ENCODE measurements at places on chromosomes 13 and 19.

GRCh38 chr13:64534302-64534701 is 2695.8 kb downstream of the PCDH9 start:
- no peak for DNase-seq

- DNase-seq, result no peak
These were observed 64.1 kb downstream of the SLC15A1 start for GRCh38 chr13:98688373-98688772.

DNA sequence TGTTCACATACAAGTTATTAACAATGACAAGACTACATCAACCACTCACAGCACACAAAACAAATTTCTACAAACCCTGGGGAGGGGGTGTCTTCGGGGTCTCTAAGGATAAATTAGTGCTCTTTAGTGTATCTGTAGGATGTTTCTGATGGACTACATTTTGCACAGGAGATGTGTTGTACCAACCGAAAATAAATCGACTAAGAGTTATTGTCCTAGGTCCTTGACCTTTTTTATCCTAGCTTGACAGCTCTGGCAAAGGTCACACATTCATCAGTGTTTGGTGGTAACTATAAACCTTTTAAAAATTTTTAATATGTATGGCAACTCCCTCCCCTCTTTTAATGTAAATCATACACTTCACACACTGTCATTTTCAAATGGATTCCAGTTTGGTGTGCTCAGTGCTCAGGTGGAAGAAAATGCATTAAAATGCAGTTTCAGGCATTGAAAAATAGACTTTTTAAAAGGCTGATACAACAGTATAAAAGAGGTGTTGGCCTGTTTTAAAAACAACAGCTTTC is 7.7 kb downstream of the ZIC5 start:
- DNase-seq, result no peak

- DNase-seq, result no peak
These were observed 180.4 kb downstream of the RBM26 start for GRCh38 chr13:79225487-79226232.

DNA sequence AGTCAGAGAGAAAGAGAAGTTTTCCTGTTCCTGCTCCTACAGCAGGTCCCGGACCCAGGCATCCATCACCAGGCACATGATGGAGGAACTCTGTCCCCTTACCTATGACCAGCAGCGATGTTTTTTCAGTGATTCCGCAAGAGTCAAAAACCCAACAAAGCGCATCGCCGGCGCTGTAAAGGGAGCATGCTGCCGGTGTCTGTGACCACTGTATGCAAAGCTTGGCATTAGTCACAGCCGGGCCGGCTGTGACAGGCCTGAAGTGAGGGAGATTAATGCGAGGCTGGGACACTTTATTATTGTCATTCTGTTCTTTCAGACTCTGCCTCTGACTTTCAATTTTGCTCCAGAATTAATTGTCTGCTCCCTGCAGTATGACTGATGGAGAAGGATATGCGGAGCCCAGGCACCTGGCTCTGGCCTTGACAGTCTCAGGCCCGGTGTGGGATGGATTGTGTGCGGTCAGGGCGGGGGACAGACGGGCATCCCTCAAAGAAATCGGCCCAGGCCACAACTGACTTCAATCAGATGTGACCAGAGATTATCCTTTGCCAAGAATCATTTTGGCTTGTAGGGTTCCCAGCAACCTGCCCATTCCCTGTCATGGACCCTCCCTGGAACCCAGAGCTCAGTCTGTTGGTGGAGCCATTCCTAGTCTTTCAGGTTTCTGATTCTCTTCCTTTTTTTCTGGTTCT is 462.0 kb upstream of the ZNF507 start:
- DNase-seq, result no peak

DNA sequence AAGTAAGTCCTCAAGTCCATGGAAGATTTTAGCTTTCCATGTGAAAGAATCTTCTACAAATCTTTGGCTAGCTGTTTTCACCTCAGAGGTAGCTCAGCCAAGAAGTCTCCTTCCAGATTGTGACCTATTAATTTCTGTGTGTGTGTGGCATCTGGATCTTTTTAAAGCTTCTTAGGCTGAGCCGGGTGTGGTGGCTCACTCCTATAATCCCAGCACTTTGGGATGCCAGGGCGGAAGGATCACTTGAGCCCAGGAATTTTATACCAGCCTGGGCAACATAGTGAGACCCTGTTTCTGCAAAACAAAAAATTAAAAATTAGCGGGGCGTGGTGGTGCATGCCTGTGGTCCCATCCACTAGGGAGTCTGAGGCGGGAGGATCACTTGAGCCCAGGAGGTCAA is 13.4 kb upstream of the SLC44A2 start:
- DNase-seq, result no peak

GRCh38 chr13:99978799-99979452 is 2.7 kb upstream of the ZIC2 start:
- no peak for DNase-seq

GRCh38 chr19:29399804-29400203 is 126.0 kb upstream of the VSTM2B start:
- DNase-seq, result no peak

- DNase-seq, result no peak
These were observed 4.2 kb upstream of the RNF113B start for GRCh38 chr13:98181111-98181815.

GRCh38 chr13:41973247-41973741 is 12.4 kb upstream of the VWA8 start:
- no peak for DNase-seq

- DNase-seq, result peak; percentile 9
These were observed 25.3 kb upstream of the OR10H2 start for GRCh38 chr19:15702534-15702930.

- peak; percentile 63 for DNase-seq
These were observed 665 bp downstream of the GPX4 start for GRCh38 chr19:1104311-1105007.

DNA sequence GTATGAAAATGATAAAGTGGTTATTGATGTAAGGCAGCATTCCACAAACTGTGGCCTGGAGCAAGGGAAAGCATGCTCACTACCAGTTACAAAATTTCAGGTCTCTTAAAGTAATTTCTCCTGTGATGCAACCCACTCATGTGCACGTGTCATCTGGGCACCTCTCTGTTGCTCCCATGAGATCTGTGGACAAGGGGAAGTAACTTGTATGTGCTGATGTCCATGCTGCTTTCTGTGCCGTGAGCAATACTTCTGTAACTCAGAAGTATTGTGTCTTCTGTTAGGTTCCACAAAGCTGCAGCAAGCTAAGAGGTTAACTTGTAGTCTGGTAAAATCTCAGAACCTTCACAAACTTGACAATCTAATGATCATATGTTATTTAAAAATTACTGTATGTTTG is 930.0 kb upstream of the SLITRK6 start:
- DNase-seq, result no peak

GRCh38 chr13:96796091-96796633 is 198.1 kb downstream of the OXGR1 start:
- DNase-seq, result no peak

DNA sequence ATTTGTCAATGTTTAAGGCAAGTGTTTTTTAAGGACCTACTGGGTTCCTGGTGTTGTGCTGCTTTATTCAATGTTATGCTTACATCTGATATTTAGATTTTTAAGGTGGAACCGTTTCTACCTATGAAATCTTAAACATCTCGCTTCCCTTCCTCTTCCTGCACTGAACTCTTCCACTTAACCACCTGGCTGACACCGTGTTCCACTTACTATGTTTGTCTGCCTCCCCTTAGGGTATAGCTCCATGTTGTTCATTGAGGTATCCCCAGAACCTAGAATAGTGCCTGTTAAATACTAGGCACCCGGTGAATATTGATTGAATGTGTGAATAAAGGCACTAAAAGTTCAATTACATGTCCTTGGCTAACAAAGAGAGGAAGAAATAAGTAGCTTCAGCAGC is 104.9 kb downstream of the RNF17 start:
- no peak for DNase-seq

- DNase-seq, result no peak
These were observed 50.1 kb upstream of the MYCBP2 start for GRCh38 chr13:77377016-77377415.

GRCh38 chr19:771332-771785 is 20.4 kb downstream of the MISP start:
- peak; percentile 16 for DNase-seq

DNA sequence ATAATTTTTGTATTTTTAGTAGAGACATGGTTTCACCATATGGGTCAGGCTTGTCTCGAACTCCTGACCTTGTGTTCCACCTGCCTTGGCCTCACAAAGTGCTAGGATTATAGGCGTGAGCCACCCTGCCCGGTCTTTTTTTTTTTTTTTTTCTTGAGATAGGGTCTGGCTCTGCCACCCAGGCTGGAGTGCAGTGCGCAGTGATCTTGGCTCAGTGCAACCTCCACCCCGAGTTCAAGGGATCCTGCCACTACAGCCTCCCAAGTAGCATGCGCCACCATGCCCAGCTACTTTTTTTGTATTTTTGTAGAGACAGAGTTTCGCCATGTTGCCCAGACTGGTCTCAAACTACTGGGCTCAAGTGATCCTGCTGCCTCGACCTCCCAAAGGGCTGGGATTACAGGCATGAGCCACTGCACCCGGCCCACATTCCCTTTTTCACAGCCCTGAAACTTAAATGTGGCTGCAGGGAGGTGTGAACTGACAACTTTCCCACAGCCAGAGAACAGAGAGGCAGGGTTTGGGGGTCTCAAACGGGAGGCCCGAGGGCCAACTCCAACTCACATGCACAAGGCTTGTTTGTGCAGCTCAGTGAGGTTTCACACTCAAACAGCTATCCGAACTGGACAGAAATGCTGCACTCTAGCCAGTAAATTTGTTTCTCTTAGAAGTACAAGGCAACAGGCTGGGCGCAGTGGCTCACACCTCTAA is 4.4 kb upstream of the S1PR5 start:
- no peak for DNase-seq

- DNase-seq, result no peak
These were observed 369.2 kb downstream of the GPC5 start for GRCh38 chr13:91767651-91768050.

DNA sequence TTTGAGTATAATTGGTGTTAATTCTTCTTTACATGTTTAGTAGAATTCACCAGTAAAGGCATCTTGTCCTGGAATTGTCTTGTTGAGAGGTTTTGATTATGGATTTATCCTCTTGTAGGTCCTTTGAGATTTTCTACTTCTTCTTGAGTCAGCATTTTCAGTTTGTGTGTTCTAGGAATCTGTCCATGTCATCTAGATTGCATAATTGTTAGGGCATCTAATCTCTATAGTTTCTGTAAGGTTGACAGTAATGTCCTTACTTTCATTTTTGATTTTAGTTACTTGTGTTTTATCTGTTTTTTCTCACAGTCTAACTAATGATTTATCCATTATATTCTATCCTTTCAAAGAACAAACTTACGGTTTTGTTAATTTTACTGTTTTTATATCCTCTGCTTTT is 492.0 kb downstream of the FGF9 start:
- peak; percentile 43 for DNase-seq

DNA sequence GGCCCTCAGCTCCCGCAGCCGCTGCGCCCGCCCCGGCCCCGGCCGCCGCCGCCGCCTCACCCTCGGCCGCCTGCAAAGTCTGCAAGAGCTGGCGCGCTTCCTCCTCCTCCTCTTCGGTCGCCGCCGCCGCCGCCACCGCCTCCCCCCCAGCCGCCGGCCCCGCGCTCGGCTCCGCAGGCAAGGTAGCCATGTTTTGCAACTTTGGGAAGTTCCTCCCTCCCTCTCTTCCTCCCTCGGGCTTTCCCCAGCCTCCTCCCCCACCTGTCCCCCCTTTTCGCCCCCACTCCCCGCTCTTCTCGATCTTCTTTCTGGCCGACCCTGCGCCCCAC is 433 bp downstream of the SIX5 start:
- DNase-seq, result peak; percentile 42

DNA sequence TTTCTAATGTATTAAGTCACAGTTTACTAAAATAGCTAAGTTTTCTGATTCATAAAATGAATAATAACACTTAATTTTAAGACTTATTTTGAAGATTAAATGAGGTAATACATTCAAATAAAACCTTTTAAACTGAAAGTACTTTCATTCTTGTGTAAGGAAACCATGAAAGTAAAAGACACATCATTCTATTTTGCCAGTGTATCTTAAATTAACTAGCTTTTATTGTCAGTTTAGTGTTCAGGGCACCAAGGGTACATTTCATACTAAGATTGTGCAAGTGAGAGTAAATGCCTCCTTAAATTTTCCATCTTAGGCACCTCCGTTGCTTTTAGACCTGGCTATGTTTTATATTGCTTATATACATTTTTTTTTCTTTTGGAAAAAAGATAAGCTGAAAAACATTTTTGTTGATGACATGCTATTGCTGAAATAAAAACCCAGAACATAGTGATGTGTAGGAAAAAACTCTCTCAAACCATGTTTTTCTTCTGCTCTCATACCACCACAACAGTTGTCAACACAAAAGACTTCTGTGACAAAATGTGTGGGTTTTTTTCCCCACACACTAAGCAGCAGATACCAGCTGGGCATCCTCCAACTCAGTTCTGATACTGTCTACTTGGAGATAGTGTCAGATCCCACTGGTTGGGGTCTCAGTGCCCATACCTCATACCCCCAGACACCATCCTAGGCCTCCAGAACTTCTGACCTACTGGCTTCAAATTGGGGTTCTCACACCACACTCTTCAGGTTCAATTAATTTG is 30.7 kb upstream of the LPAR6 start:
- DNase-seq, result peak; percentile 33

DNA sequence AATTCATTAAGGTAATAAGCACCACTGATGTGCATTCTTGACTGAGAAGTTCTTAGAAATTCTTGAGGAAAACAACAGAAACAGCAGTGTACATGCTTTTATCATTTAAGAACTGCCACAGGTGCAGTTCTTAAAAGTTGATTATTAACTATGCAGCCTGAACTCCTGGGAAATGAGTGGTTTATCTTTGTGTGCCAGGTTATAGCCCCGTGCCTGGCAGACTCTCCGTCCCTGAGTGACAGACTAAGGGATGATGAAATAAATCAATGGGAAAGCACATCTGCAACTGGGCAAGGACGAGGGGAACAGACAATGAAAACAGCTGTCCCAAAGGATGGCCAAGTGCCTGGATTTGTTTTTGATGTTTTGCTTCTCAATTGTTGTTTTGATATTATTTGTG is 84.4 kb upstream of the SPATA13 start:
- DNase-seq, result no peak

GRCh38 chr13:75660694-75661093 is 24.6 kb downstream of the LMO7 start:
- DNase-seq, result no peak

DNA sequence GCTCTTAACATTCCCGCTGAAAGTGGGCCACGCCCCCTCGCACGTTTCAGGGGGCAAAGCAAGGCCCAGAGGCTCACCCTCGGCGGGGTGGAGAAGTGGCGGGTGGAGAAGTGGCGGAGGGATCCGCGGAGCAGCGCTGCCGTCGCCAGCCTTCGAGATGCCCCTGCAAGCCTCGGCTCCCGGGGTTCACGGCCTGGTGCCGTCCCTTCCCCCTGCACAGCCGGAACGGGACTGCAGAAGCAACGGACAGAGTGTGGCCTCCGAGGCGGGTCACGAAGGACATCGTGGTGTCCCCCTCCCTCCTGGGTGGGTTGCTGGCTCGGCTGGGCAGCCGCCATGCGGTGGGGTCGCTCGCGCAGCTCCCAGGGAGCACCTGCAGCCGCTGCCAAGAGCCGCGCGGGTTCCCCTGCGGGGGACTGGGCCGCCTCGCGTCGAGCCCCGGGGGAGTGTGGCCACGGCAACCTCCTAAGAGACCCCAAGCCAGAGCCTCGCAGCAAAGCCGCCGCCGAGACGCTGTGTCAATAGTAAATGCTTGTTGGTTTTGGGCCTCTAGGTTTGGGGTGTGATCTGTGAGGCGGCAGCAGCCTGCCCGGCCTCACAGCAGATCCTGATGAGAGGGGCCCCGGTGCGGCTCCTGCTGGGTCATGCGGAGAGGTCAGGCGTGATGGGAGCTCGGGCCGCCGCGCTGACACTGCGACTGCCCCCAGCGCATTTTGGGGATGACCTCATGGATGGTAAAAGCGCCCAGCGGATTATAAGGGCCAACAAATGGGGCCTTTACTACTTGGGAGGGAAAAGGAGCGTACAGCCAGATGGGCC is 5.5 kb downstream of the TPGS1 start:
- DNase-seq, result no peak

Data from activated CD4-positive, alpha-beta T cell treated with anti-CD3 and anti-CD28 coated beads, Interleukin-2, amount 50 U/mL, for 16 hours (primary cell).